ENCODE measurements at places on chromosomes 3 and 15.

- no peak for DNase-seq
Measured at GRCh38 chr15:39497759-39498565, 82.9 kb upstream of the THBS1 start.

DNA sequence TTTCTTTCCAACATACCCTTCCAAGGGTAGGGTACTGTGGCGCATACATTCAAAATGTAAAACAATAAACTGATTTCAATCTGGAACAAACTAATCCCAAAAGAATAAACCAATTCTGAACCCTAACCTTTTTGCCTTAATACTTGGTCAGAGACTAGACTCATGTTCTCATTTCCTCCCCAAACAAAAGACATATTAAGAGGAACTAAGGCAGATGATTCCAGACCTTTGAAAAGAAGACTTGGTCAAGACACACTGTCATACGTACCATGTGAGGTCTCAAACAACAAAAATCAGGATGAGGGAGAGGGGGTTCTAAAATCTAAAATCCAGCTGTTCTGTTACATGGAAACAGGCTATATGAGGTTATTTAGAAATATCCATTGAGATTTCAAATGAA lies 102.1 kb downstream of the RFTN1 start:
- DNase-seq: no peak

DNA sequence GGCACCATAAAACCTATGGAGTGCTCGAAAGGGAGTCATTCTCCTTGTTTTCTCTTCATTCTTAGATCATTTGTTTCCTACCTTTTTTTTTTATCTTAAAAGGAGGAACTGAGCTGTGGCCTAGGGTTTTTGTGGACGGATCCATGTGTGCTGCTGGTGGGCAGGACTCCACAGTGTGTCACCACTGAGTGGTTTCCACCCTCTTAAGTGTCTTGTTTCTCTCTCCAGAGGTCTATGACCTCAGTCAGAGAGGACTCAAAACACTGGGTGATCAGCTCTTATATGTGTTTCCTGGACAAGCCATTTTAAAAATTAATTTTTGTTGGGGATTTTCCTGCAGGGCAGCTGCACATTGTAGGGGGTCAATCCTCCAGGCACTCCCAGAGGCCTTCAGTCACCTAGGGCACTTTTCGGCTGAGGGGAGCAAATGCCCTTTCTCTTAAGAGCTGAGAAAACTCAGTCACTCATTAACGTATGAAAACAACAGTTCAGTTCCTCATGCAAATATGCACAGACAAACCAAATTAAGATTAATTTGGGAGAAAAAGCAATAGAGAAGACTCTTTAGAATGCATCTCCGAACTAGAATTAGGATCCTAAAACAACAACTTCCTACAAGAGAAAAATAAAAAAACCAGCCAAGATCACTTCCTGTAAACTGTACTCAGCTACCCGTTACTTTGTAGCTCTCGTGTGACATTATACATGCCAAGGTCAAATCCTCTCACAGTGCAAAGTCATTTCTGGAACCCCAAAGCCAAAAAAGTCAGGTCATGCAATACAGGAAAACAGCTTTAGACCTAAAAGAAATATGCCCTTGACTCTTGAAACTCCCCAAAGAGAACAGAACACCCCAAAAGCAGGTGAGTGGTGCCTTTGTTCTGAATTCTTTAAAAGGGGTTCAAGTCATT lies 27.6 kb upstream of the FAM3D start:
- no peak for DNase-seq

DNA sequence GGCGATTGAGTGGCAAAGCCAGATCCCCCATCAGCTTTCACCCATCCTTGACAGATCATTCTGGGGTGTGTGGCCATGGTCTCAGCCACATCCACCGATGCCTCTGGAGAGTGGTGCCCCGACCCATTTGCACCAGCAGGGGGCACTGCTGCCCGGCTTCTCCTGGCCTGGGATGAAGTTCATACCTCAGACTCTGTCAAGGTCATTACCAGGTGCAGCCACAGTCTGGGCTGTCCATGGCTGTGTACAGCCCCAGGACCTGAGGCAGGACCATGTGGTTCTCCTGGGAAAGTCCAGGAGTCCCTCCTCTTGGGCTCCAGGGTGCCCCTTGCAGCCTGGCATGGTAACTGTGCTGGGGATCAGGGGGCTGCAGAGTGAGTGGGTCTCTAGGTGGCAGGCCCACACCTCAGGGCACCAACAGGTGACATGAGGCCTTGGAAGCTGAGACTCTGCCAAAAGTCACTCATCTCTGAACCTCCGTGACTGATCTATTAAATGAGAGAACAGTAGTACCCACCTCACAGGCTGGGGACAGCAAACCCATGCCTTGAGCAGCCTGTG lies 67.2 kb downstream of the CACNA2D2 start:
- no peak for DNase-seq

- no peak for DNase-seq
Measured at GRCh38 chr3:172094621-172095557, 55.5 kb downstream of the FNDC3B start.

- DNase-seq: no peak
Measured at GRCh38 chr3:55792009-55792408, 304.9 kb upstream of the WNT5A start.

DNA sequence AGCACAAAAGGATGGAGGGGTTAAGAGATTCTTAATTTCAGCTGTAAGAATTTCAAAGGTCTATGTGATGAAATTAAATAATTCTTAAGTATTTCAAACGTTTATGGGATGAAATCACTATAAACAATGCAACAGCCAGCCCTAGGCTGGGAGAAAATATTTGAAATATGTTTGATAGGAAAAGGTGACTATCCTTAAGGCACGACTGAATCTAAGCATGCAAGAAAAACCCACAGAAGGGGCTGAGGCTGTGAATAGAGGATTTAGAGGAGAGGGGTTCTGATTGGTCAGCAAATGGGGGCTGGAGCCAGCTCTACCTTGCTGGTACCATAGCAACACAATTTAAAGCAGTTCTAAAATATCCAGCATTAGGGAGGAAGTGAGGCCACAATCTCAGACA lies 220.8 kb upstream of the ATP10A start:
- no peak for DNase-seq

- no peak for DNase-seq
Measured at GRCh38 chr15:59232476-59232875, 25.8 kb downstream of the LDHAL6B start.
